Stimulated activated CD4-positive, alpha-beta T cell treated with anti-CD3 and anti-CD28 coated beads, Interleukin-1b, Interleukin-23, amount 100 ng/mL, for 1 hour (primary cell): ENCODE measurements at places on chromosomes 3 and 15.

GRCh38 chr3:157786211-157786610 lies 283.0 kb upstream of the VEPH1 start:
- no peak for DNase-seq

GRCh38 chr3:30305021-30305420 lies 301.4 kb upstream of the TGFBR2 start:
- no peak for DNase-seq

- no peak for DNase-seq
Measured at GRCh38 chr3:141625506-141625905, 112.6 kb upstream of the RNF7 start.

GRCh38 chr3:78878789-78879188 lies 889.0 kb downstream of the ROBO1 start:
- DNase-seq, result no peak
